ENCODE measurements at places on chromosomes 3 and 15. TPM values are rescaled to one million over a fixed set of nuclear protein-coding genes. Genes with fewer than 3 reads are reported as not detected.

The TNFAIP8L3 gene
- total RNA-seq = 0.83 TPM

DNA sequence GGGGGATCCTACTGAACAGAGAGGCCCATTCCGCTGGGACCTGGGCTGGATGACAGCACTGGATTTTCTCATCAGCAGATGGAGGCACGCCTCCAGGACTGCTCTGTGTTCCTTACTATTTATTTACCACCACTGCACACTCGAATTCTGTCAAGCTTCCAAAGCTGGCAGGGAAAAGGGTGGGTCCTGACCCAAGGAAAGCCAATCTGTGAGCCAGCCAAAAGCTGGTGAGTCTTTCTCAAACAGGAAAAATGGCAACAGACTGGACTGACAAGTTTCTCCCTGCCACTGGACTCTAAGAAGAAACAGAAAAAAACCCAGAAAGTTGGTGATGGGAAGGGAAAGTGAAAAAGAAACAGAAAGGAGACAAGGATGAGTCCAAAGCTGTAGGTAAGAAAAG, 37.8 kb downstream of the CD47 start:
- no peak for DNase-seq

DNA sequence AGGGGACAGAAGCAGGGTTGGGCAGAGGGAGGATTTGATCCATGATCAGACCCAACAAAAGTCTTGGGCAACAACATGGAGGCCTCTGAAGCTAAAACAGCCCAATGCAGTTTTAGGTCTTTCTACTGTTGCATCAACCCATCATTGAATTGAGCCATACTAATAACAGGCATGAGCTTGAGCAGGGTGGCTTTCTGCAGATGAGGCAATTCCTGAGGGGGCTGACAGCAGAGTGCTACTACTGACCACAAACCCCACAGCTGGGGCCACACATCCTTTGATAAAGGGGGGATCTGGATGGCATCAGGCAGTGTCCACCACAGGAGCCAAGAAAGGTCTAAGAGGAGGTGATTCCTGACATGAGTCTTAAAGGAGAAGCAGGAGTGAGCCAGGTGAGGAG, 517.0 kb upstream of the PPP2R3A start:
- no peak for DNase-seq

The ERICH6 gene
- not detected for total RNA-seq

GRCh38 chr15:80403712-80404056, 498 bp upstream of the ARNT2 start:
- no peak for DNase-seq

Measured in IMR-90 (cell line).